Activated T-helper 2 cell treated with anti-CD3 and anti-CD28 coated beads, Interferon-gamma antibody, Interleukin-2, Interleukin-4, amounts not matched to agents 10 μg/mL and 5 μg/mL and 100 μg/mL, durations not matched to agents 14 hours and 24 hours and 36 hours (primary cell): ENCODE measurements at places on chromosomes 4 and X. TPM values are rescaled to one million over a fixed set of nuclear protein-coding genes. Genes with fewer than 3 reads are reported as not detected.

CNGA1 gene
- not detected in 2 replicates for total RNA-seq

TRO gene
- 2.1 and 2.8 TPM in 2 replicates for total RNA-seq

GRCh38 chrX:50067435-50068284 is 133.1 kb downstream of the AKAP4 start:
- no peak for DNase-seq
- H3K4me3 ChIP-seq, result no peak overlapping the region
- peaks cover 7% of the 10 kb centered on the region for H3K36me3 ChIP-seq

EFHC2 gene
- not detected in 2 replicates for total RNA-seq

GRCh38 chrX:24748196-24748595 is 54.5 kb downstream of the POLA1 start:
- DNase-seq, result no peak
- H3K36me3 ChIP-seq, result peaks cover 17% of the 10 kb centered on the region
- H3K4me1 ChIP-seq, result no peaks in the 10 kb centered on the region
- no peaks in the 10 kb centered on the region for H3K27me3 ChIP-seq
- no peak overlapping the region for H3K4me3 ChIP-seq
- no peak overlapping the region for H3K27ac ChIP-seq

COL4A5 gene
- not detected in 2 replicates for total RNA-seq

DNA sequence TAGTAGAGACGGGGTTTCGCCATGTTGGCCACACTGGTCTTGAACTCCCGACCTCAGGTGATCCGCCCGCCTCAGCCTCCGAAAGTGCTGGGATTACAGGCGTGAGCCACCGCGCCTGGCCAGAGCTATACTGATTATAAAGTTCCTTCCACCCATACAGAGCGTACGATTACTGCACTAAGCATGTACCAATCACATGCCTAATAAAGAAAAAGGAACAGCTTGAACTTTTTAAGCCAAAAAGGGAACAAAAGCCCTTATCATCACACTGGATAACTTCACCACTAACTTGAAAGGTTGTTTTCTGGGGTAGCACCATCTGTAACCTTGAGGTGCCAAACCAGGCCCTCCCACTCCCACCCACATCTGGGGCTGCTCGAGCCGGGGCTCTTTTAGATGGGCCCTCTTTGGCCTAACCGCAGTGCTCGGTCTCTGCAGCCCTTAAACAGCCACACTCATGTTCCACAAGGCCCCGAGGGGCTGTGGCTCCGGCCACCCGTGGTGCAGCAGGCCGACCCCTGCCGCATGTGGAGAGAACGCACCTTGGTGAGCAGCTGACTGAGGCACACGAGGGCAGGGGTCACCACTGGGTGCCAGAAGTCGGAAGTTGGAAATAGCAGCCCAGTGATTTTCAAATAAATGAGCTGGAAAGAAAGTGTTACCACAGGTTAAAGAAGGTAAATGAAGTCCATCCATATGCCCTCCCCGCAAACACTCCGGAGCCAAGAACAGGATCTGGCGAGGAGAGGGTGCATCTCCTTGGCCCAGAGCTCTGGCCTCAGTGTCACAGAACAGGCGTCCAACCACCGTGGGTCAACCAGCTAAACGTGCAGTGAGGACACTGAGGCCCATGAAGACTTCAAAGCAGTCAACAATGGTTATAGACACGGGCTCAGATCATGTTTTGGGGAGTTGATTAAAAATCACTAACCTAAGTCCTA is 18.4 kb downstream of the NOP14 start:
- no peaks in the 10 kb centered on the region for H3K27me3 ChIP-seq
- no peak for DNase-seq
- H3K27ac ChIP-seq, result no peak overlapping the region
- peaks cover 89% of the 10 kb centered on the region for H3K36me3 ChIP-seq
- peaks cover 13% of the 10 kb centered on the region for H3K4me1 ChIP-seq

GRCh38 chr4:94621491-94622080 is 136.2 kb upstream of the BMPR1B start:
- no peak for DNase-seq
- H3K4me3 ChIP-seq, result no peak overlapping the region
- H3K36me3 ChIP-seq, result no peaks in the 10 kb centered on the region
- no peak overlapping the region for H3K27ac ChIP-seq
- H3K4me1 ChIP-seq, result no peaks in the 10 kb centered on the region

DNA sequence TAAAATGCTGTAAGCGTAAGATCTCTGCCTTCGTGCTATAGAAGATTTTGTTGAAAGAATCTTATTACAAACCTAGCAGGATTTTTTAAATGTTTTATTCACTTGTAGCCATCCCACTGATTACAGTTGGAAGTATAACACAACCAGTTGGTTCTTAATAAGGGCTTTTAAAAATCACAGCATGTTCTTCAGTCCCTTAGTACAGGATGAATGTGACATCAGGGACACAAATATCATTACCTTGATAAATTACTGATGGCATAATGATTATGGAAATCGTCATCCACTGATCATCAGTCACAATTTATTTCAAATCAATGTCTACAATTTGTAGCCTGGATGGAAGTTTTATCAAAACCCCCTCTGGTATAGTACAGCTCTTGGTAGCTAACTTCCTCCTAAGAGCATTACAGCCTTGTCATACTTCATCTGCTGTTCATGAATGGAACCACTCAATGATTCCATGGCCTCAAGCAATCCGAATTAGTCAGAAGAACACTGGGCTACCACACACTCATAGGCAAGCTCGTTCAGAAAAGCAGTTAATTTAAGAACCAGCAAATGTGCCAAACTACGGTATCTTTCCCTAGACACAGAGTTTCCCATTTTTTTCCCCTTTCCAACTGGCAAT is 389.2 kb upstream of the TENM3 start:
- H3K27me3 ChIP-seq, result no peaks in the 10 kb centered on the region
- H3K27ac ChIP-seq, result no peak overlapping the region
- DNase-seq, result no peak
- H3K4me3 ChIP-seq, result no peak overlapping the region
- H3K4me1 ChIP-seq, result no peaks in the 10 kb centered on the region

CT45A3 gene
- not detected in 2 replicates for total RNA-seq

AFP gene
- total RNA-seq, result not detected in 2 replicates
